ENCODE measurements at places on chromosomes 5 and 9.

DNA sequence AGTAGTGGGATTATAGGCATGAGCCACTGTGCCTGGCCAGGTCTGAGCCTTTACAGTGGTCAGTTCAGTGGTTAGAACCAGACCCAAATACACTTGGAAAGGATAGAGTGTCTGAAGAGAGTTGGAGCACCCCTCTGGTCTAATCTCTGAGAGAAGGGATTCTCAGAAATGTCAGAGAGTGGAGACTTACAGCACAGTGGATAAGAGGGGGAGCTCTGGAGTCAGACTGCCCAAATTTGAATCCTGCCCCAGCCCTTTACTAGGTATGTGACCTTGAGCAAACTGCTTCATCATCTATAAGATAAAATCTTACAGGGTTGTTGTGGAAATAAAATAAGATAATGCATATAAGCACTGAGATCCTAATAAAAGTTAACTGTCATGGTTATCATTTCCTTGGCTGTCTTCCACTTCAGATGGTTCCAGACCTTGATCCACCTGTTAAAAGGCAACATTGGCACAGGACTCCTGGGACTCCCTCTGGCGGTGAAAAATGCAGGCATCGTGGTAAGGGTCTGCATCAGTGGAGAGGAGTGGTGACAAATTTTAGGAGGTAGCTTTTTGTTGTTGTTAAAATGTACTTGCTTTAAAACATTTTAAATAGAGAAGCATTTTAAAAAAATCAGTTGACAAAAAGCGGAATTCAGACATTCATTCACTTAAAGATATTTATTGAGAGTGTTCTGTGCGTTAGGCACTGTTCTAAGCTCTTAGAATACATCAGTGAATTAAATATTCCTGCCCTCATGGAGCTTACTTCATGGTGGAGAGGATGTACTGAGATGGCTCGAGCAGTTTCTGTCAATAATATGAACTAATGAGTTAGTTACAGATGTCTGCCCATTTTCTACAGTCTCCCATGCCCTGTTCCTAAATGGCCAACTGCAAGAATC lies 16.0 kb downstream of the SLC36A1 start:
- DNase-seq: no peak

DNA sequence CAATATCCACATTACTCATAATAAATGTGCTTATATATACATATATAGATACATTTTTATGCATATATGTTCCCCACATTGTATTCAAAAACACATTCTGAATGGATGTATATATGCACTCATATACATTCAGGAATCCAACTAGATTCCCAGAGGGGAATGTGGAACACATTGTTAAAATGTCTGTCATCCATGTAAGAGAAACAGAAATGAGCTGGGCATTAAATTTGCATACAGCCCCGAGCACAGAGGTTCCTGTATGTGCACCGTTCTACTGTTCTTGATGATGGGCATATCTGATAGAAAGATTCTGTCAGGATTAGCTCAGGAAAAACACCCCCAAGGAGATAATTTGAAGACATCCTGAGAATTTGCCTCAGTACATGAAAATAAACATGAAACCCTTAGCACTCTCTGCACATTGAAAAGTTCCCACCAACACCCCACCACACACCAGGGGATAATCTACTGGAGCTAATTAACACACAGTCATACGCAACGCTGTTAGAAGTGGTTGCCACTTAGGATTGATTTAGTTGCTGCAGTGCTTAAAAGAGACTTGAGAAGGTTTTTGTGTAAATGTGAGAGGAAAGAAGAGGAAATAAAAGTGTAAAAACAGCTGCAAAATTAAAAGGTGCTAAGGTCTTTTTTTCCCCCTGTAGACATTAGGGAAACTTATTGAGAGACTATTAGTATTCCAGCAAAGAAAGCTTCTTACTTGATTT lies 223.3 kb downstream of the SLF1 start:
- no peak for DNase-seq

GRCh38 chr9:16688814-16689213 lies 181.7 kb downstream of the BNC2 start:
- DNase-seq: no peak

- no peak for DNase-seq
Measured at GRCh38 chr5:124034963-124035362, 523.0 kb downstream of the CSNK1G3 start.

DNA sequence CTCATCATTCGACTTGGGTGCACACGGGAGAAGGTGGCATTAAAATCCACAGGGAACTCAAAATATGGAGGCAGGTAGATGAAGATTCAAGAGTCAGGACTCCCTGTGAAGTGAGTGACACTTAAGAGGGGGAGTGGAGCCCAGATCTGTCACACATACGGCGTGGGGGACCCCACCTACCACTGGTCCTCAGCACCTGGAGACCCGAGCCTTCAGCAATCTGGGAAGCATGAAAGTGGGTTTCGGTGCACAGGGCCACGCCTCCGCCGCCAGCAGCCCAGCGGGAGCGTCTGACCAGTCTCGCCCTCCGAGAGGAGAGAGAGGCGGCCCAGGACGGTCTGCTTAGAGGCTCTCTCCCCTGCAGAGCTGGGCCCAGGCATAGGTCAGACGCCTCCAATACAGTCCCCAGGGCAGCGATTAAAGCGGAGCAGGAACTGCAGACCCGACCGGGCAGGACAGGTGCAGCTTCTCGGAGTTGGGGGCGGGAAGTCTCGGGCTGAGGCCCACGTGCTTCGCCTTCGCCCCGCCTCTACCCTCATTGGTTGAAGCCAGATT lies 639 bp upstream of the SLC2A8 start:
- no peak for DNase-seq

- no peak for DNase-seq
Measured at GRCh38 chr5:177604116-177604521, 4.2 kb downstream of the B4GALT7 start.

DNA sequence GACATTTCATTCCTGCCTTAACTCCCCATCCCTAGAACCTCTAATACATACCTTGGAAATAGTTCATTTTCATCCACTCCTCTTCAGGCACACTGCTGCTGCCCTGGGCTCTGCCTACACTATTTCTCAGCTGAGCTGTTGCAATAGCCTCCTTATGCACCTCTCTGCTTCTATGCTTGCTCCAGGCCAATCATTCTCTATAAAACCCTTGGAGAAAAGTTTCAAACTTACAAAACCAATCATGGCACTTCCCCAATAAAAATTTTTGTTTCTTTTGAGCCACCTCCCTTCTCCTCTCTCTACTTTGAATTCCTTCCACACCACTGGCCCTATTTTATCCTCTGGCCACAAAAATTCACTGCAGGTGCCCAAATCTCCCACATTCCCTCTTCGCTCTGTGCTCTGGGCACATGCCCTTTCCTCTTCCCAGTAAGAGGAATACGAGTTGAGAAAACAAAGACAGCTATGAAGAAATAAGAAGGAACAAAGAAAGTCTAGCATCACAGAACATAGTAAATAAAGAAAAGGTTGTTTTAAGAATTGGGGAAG lies 301.4 kb downstream of the ELAVL2 start:
- DNase-seq: no peak

GRCh38 chr5:155605920-155606319 lies 592.4 kb downstream of the KIF4B start:
- DNase-seq: no peak

DNA sequence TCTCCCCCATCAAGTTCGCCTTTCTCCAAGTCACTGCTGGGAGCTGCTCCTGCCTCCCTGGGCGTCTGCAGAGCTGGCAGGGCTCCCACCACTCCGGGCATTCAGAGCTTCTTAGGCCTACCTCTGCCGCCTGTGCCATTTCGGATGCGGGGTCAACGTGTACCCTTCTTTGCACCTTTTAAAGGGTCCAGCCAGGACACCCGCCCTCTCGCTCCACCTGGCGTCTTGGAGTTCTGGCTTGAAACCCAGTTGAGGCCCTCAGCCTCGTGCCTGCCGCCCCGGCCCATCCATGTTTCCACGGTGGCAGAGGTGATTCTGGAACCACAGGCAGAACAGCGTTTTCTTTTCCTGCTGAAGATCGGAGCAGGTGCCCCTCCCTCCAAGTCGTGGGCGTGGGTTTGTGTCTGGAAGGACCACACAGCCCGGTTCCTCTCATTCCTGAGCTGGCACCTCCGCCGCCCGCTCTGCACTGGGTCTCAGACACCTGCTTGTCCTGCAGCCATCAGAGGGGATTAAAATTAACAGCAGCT lies 32.9 kb downstream of the NDUFS6 start:
- DNase-seq: no peak

- DNase-seq: no peak
Measured at GRCh38 chr5:151862811-151863472, 61.7 kb downstream of the GLRA1 start.

GRCh38 chr9:82105729-82106128 lies 117.2 kb downstream of the SPATA31D1 start:
- no peak for DNase-seq

GRCh38 chr9:72154468-72155285 lies 5.4 kb downstream of the GDA start:
- no peak for DNase-seq

GRCh38 chr9:89295400-89295799 lies 15.6 kb upstream of the CKS2 start:
- no peak for DNase-seq

DNA sequence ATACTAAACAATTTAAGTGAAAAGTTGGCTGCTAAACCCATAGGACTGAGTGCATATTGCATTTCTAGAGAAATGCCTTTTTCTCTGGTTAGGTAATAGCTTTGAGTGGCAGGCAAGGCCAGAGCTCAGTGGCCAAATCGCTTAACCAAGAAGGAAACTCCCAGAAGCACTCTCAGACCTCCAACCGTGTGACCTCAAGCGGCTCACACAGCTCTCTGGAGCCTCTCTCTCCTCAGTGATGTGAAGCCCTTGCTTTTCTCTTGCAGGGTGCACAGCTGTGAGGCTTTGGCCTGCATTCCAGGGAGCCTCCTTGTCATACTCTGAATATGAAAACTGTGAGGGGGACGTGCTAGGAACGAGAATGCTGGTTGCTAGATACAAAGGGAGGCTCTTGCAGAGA lies 106.7 kb downstream of the INSYN2B start:
- peak; percentile 67 for DNase-seq

- no peak for DNase-seq
Measured at GRCh38 chr5:31846934-31847333, 208.0 kb downstream of the PDZD2 start.

DNA sequence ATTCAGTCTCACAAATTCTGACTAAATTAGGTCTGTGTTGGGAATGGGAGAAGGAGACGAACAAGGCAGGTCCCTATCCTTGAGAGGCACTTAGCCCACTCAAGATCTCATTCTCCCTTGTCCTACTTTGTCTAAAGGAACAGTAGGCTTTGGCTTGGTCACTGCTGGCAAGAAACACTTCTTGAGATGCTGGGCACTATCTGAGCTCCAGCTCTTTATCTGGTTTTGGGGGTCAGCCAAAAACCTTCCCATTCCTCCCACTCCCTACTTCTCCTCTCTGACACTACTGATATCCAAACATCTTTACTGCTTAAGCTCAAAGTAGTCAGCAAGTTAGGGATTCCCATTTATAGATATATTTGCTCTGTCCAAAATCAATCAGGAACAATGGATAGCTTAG lies 155.2 kb downstream of the MAPKAP1 start:
- no peak for DNase-seq

DNA sequence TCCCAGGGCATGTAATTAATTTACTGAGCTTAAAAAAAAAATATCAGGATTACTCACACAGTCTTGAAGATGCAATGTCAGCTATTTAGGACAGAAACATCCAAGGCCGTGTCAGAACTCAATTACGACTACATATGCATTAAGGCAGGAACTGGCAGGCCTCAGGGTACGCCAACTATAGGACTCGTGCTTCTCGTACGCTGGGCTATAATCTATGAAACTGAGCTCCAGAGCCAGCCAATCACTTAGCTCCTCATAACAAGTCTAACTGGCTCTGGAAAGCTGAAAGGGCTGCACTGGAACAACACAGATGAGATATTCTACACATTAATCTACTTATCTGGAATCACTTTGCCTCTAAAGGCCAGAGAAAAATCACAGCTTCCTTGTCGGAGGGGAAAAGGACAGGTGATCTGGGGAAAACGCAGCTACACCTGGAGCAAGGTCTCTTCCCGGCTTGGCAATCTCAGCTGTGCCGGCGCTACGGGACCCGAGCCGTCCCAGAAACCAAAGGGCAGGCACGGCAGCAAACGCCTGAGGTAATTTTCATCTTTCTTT lies 212.0 kb downstream of the DEPDC1B start:
- DNase-seq: no peak

DNA sequence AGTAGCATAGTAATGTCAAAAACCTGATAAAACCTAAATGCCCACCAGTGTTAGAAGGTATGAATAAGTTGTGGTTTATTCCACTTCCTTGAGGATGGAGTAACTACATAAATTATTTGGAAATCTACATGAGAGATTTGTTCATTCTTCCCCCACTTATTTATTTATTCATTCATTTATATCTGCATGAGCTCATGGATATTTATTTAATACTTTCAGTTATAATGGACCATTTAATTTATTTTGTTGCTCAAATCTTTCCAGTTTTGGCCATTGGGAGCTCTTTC lies 223.8 kb upstream of the S1PR3 start:
- no peak for DNase-seq

DNA sequence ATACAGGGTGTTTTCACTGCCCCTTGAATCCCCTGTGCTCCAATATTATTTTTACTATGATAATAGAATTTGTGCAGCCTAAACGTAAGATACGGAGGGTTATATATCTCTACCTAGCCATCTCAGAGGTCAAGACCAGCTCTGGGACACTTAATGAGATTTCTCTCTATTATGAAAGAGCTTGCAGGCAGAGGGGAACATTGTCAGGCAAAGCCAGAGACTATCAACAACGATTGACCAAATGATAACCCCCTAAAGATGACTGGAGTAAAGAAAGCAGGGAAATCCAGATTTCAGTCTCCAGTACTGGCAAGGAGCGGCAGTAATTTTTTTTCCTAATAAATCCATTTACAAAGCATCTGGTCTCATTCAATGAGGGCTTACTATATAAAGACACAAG lies 59.8 kb upstream of the LPAR1 start:
- DNase-seq: no peak

DNA sequence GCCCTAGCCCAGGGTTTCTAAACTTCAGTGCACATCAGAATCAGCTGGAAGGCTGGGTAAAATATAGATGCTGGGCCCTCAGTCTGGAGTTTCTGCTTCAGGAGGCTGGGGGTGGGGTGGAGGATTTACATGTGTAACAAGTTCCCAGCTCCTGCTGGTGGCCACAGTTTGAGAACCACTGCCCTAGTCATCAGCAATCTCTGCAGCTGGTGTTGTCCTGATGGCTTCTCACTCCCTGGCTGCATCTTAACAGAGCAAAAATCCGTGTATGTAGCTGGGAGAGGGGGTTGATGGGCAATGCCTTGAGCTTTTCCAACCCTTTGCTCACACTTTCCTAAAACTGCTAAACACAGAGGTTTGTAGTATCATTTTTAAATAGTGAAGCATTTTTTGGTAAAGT lies 186.0 kb upstream of the KLF9 start:
- peak; percentile 51 for DNase-seq
